ENCODE measurements at places on chromosomes 16 and 17. TPM values are rescaled to one million over a fixed set of nuclear protein-coding genes. Genes with fewer than 3 reads are reported as not detected.

CDRT15L2 gene
- not detected for total RNA-seq

NPIPB2 gene
- total RNA-seq = 3.3 TPM

OR2C1 gene
- total RNA-seq = 0.17 TPM

EVI2B gene
- total RNA-seq = 0.33 TPM

ZNF205 gene
- 16.4 TPM for total RNA-seq

PHAF1 gene
- 15.2 TPM for total RNA-seq

THRA gene
- 49.8 TPM for total RNA-seq

ABCA8 gene
- total RNA-seq = 47.2 TPM

KRT36 gene
- not detected for total RNA-seq

CTRB1 gene
- total RNA-seq = not detected

PDE6G gene
- not detected for total RNA-seq

MT4 gene
- total RNA-seq = not detected

KRT38 gene
- not detected for total RNA-seq

NUFIP2 gene
- 33.2 TPM for total RNA-seq

TPSG1 gene
- total RNA-seq = not detected

SLC16A13 gene
- 0.26 TPM for total RNA-seq

LRRC75A gene
- 3.1 TPM for total RNA-seq

KRT9 gene
- not detected for total RNA-seq

FBXW10 gene
- total RNA-seq = under 0.01 TPM

PKMYT1 gene
- 0.26 TPM for total RNA-seq

NPIPA8 gene
- not detected for total RNA-seq

NXN gene
- total RNA-seq = 53.8 TPM

RMI2 gene
- total RNA-seq = 1.8 TPM

NRN1L gene
- total RNA-seq = 0.17 TPM

AIPL1 gene
- total RNA-seq = under 0.01 TPM

MAF gene
- 27.7 TPM for total RNA-seq

DNAI2 gene
- not detected for total RNA-seq

CACNA1G gene
- 0.99 TPM for total RNA-seq

P2RX1 gene
- under 0.01 TPM for total RNA-seq

GNG13 gene
- not detected for total RNA-seq

RASD1 gene
- total RNA-seq = 0.26 TPM

STH gene
- total RNA-seq = not detected

GPRC5B gene
- 4.5 TPM for total RNA-seq

SULT1A3 gene
- total RNA-seq = 2.1 TPM

EPOP gene
- 0.33 TPM for total RNA-seq

TANC2 gene
- total RNA-seq = 19.3 TPM

All from fibroblast of lung (primary cell).